Activated CD8-positive, alpha-beta memory T cell treated with anti-CD3 and anti-CD28 coated beads for 1 hour (primary cell): ENCODE measurements at places on chromosomes 5 and 9.

DNA sequence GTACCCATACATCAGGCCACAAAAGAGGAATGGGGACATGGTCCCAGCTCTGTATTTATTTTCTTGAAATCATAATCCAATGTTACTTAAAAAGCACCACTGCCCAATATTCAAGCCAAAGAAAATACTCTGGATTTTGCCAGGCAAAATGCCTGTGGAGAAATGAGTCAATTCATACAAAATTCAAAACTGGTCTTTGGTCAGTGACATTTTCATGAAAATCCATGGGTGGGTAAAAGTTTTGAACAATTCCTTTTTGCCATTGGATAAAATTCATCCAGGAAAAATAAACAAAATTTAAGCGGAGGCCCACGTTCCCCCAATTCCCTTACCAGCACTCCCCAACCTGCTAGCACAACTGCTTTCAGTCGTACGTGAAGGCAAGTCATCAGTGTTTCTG is 186.2 kb downstream of the GLIS3 start:
- DNase-seq, result no peak

GRCh38 chr5:82526540-82526939 is 248.4 kb upstream of the RPS23 start:
- no peak for DNase-seq

GRCh38 chr5:179322071-179323025 is 22.9 kb downstream of the ADAMTS2 start:
- no peak for DNase-seq

DNA sequence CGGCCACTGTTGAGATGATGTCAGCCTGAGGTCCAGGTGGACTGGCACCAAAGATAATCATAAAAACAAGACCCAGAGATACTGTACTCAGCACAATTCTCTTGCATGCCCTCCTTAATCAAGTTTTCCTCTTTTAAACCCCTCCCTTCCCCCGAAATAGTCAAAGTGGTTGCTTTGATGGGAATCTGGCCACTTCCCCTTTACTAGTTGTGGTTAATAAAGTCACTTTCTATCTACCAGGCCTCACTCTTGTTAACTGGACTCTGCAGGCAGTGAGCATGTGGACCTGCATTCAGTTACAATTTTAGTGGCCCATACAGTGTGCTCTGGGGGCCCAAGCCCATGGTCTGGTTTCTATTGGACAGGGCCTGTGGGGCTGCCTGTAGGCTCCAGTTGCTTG is 17.5 kb downstream of the FBP2 start:
- no peak for DNase-seq

GRCh38 chr5:118095115-118095514 is 893.2 kb downstream of the DTWD2 start:
- DNase-seq, result no peak

DNA sequence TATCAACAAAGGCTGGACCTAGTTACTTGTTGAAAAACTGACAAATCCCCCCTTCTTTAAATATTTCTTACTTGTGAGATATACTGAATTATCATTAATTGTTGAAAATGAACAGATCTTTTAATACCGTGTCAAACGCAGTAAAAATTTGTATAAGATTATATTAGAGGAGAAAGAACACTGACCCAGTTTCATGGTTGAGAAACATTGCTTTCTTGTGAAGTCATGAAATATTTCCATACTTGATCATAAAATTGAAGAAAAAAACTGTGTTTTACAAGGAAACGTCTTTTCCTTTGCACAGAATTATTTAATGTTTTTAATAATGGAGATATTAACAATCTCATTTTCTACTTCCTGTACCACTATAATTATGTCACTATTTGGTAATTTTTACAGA is 45.8 kb downstream of the MOCS2 start:
- DNase-seq, result no peak

- DNase-seq, result no peak
Observed at GRCh38 chr5:151686674-151687407, at the start of gene SPARC. SPARC (minus strand) TSS chr5:151686915; CDS start chr5:151676188, 10,727 bp downstream.

DNA sequence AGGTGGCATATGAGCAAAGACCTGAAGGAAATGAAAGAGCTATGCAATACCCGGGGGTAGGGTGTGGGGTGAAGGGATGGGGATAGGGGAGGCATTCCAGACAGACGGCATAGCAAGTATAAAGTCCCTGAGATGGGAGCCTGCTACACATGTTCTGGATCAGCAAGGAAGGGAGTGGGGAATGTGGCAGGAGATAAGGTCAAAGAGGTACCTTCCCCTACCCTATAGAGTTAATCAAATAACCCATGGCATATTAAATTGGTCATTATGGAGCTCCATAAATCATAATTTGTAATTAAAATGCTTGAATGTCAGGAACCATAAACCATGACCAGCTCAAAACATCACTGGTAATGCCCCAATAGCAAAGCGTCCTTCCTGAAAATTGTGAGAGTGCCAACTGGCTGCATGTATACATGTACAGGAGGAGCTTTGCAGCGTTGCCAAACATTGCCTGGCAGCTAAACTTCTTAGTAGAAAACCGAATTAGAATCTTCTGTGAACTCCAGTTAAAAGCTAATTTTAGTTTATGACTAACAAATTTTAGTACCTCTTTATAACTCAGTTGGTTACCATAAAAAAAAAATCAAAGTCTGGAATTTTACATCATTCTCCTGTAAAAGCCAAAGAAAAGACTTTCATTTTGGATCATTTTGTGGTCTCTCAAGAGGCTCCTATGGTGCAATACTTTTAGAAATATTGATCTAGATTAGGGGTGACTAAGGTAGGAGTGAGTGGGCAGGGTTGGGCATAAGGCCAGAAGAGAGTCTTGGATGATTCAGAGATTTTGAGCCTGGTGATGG is 4.7 kb downstream of the DNAI1 start:
- DNase-seq, result no peak

DNA sequence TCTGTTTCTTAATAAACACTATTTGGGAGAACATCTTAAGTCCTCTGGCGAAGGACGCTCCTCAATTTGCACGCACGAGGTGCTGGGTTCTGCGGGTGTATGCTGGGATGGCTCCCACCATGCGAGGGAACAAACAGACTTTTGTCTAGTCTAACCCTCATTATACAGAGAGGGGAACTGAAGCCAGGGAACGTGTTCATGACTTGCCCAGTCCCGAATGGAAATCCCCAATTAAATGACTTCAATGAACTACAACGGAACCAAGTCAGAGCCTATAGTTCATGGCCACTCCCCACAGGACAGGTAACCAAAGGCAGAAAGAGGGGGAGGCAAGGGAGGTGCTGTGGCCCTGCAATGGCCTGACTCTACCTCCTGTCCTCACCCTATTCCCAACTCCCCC is 9.3 kb downstream of the TLE1 start:
- no peak for DNase-seq

DNA sequence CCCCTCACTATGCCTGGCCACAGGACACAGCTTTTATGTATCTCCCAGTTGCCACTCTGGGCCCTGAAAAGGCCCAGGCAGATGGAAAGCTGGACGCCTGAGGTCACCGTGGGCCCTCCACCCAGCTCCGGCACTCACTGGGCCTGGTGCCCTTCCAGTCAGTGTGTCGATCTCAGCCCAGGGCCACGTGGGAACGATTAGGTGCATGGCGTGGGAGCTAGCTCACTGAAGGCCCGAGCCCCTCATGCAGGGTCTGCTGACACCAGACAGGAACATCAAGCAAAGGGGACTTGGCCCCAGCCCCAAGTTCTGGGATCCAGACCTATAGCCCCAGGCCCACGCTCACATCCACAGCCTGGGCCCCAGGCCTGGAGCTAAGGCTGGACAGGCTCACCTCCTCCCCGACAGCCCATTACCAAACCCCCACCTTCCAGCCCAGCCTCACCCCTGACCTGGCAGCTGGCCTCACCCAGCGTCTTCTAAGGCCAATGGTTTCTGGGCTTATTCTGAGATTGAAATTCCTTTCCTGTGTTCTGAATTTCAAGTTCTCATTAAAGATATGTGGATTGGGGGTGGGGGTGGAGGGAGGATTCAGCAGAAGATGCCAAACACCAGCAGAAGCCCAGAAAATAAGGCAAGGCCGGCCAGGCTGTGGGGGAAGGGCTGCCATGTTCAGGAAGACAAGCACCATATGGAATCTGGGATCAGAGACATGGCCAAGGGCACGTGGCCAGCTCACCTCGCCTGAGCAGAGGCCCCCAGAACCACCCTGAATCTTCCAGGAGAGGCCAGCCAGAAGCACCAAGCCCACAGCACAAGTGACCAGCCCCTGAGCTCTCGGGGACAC is 74.5 kb downstream of the ADAMTS2 start:
- no peak for DNase-seq

- DNase-seq, result no peak
Observed at GRCh38 chr5:151036556-151036955, 16.2 kb downstream of the GPX3 start.

GRCh38 chr9:96014078-96014477 is 138.6 kb downstream of the ERCC6L2 start:
- no peak for DNase-seq

DNA sequence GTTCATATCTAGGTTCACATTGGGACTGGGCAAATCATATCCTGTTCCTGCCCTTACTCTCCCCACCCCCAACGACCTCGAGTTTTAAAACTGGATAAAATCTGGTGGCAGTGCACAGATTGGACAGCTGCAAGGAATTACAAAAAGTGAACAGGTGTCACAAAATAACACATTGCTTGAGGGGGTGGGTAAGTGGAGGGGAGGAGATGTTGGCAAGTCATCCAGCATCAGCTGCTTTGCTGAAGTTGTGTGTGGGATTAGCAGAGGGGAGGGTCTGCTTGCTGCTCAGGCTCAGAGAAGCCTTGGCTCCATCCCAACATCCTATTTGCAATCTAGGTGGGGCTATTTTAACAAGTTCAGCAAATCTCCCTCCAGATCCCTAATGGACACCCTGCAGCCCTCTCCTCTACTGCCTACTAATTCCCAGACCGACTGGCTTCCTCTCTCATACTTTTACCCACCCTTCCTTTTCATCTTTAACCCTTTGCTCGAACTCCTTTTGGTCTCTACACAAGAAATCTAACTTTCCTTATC is 39.8 kb upstream of the SLC24A2 start:
- DNase-seq, result no peak

DNA sequence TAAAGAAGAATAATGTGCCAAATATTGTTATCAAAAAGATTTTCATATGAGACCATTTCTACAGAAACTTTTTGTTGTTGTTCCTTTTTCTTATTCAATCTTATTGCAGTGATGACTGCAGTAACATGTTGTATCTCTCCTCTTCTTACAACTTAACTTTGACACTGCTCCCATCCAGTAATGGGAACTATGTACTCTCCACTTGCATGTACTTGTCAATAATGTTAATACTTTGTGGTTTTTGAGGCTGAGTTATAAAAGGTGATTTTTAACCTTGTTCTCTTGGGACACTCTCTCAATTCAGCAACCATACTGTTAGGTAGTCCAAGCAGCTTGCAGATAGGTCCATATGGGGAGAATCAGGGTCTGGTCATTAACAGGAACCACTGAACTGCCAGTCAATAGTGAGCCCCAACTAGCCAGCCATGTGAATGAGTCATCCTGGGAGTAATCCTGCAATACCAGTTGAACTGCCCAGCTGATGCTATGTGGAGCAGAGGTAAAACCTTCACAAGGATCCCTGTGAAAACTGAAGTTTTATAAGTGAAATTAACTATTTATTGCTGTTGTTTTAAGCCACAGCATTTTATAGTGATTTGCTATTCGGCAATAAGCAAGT is 199.6 kb upstream of the DAB2 start:
- no peak for DNase-seq

GRCh38 chr5:590346-590745 is 21.8 kb upstream of the CEP72 start:
- DNase-seq, result no peak

DNA sequence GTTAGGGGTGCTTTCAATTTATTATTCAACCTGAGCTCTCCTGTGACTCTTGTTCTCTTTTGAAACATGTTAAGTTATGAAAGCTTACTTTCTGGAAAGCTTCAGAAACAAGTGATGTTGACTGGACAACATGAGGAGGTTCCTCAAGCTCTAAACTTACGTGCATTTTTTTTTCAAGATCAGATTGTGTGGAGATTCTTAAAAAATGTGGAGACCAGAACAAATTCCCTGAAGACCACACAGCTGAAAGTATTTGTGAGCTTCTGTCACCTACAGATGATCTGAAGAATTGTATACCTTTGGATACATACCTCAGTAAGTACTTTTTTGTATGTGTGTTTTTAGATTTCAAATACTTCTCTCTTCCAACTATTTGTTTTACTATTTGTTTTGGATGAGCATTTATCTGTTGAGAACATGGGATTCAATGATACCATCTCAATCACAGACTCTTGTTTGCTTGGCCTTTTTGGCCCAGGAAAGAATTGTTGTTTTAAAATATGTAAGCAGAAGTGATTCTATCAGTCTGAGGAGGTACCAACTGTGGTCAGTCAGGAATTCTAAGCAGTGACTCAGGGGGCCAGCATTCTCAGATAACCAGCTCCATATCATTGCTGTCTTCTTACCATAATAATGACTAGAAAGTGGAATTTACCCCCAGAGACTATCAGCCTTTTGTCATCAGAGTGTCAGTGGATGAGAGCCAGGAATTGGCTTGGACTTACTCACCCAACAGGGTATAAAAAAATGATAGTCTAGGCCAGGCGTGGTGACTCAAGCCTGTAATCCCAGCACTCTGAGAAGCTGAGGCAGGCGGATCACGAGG is 34.4 kb upstream of the GLIPR2 start:
- no peak for DNase-seq
